ENCODE measurements at places on chromosomes 5 and 9.

GRCh38 chr5:176959051-176959450 is 47.5 kb downstream of the UIMC1 start:
- no peak for DNase-seq

DNA sequence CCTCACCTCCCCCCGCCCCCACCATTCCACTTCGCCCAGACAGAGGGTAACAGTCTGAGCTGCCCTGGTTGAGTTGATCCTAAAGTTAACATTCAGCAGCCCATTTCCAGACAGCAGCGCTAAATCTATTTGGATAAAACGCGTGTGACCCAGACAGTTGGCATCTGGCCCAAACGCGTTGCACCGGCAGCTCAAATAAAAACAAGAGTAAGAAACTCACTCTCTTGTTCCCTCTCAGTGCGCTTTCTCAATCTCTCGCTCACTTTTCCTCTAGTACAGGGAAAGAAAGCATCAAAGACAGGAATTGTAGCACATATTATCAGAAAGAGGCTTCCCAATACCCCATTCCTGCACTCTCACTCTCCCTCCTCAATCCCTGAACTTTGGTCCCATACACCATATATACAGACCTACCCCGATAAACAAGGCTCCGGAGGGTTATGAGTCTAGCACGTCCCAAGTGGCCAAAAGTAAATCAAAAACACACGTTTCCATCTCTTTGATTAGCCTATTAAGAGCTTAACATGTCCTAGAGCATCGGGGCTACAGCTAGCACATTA is 1.3 kb downstream of the ADAMTS6 start:
- peak; percentile 26 for DNase-seq

GRCh38 chr5:113531481-113532159 is 18.1 kb downstream of the YTHDC2 start:
- DNase-seq = no peak

DNA sequence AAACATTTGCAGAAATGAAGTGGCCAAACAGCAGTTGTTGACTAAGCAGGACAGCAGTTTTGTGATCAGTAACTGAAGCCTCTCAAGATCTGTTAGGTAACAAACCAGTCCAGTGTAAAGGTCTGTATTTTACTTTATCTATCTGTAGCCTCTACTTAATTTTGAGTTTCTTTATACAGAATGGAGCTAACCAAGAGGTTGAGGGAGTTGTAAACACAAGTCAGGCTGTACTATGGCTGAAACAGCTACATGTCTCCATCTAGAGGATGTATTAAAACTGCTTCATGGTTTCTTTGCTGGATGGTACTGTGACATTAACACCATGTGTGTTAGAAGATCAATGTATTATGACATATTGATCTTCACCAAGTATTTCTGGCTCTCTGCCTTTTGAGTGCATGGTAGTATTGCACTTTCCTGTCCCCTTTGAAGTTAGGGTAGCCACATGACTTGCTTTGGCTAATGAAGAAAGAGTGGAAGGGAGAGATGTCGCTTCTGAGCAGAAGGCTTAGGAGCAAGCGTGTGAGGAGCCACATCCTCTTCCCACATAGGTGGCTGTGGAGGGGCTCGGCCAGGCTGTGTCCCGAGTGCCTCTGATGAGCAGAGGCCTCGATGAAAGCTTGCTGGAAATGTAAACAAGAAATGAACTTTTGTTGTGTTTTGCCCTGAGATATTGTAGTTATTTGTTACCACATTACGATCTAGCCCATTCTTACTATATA is 105.6 kb upstream of the PCA3 start:
- DNase-seq = peak; percentile 29

DNA sequence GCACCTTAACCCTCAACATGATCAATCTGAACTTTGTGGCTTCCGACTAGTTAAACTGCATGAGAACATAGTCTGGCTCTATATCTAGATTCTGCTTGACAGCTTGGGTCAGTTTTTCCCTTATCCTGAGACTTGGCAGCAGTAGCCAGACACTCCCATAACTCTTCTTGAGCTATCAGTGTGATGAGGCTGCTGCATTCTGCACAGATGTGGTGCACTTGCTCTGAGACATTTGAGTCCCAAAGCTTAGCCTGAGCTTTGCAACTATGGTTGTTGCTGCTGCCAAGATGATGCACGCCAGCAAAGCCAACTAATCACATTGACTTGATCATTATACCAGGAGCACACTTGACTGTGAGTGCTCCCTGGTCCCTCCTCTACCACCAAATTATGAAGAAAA is 36.2 kb downstream of the MOCS2 start:
- DNase-seq = no peak

GRCh38 chr9:135306699-135307098 is 172.9 kb upstream of the PPP1R26 start:
- peak; percentile 3 for DNase-seq

DNA sequence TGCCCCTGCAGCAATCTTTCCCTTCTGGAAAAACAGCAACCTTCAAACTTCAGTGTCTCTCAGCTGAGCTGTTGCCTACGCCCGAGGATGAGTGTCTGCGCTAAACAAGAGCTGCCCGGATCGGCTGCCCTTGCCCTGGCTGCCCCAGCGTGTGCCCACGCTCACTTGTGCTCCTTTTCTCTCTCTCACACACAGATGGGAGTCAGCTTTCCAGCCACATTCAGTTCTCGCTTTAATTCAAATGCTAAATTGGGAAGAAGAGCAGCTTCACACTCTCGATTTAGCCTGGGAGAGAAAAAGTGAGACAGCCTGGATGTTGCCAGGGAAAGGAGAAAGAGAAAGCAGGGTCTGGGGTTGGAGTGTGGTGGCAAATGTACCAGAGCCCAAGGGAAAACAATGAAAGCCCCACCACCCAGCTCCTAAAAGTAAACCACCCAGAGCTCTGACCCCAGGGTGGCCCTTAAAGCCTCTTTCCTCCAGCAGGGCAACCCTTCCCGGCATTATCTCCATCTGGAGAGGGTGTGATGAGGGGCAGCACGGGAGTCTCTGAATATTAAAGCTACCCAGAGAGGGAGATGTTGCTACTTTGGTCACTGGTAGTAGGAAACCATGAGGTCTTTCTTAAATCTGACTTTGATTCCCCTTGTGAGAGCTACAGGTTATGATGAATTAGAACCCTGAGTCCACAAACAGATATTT is 9.9 kb upstream of the EGR1 start:
- DNase-seq = no peak

DNA sequence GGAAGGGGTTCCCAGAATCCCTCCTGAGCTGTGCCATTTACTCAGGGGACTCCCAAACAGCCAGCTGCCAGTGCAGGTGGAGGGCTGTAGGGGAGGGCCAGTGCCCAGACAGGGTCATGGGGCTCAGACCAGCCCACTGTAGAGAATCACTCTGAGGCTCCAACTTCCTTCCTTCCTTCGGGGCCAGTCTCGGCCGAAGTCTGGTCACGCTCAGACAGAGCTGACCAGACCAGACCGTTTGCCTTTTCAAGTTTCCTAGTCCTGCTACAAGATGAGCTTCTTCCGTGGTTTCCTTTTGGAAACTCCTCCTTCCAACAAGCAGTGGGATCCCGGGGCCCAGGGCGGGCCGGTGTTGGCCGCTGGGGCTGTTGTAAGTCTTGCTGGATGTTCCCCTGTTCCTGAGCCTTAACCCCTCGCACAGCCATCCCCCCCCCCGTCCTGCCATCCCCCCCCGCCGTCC is 52.6 kb downstream of the SAR1B start:
- no peak for DNase-seq

DNA sequence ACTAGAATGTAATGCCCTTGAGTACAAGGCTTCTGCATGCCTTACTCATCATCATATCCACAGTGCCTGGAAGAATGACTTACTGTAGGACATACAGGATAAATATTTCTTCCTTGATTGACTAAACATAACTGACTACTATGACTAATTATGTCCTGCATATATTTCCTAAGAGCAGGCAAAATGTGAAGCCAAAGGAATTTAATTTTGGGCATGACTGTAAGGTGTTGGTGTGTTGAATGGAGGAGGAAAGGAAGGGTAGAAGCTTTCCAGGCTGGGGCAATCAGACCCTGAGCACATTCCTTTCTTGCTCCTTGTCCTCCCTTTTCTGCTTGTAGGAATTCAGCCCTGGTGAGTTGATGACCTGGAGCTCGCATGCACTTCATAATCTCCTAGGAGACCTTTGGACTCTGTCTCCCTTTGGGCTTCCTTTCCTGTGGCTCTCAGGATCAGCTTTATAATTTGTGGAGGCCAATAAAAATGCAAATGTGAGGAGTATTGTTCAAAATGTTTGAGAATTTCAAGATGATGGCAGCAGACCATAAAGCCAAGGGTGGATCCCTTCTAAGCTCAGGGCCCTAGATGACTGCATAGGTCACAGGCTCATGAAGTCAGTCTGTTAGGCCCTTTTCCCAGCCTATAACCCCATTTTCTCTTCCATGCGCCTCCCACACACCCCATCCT is 174.0 kb downstream of the HMHB1 start:
- no peak for DNase-seq

DNA sequence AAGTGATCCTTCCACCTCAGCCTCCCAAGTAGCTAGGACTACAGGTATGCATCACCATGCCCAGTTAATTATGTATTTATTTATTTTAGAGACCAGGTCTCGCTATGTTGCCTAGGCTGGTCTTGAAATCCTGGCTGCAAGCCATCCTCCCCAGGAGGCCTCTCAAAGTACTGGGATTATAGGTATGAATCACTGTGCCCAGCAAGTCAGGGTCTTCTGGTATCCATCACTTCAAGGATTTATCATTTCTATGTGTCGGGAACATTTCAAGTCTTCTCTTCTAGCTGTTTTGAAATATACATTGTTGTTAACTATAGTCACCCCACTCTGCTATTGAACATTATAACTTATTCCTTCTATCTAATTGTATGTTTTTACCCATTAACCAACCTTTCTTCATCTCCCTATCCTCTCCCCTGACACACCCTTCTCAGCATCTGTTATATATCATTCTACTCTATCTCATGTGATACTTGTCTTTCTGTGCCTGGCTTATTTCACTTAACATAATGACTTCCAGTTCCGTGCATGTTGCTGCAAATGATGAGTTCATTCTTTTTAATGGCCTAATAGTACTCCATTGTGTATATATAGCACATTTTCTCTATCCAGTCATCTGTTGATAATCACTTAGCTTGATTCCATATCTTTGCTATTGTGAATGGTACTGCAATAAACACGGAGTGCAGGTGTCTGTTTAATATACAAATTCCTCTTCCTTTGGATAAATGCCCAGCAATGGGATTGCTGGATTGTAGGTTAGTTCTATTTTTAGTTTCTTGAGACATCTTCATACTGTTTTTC is 26.4 kb downstream of the UTP15 start:
- no peak for DNase-seq

- no peak for DNase-seq
Observed at GRCh38 chr5:104652271-104652861, 1089.8 kb upstream of the NUDT12 start.

DNA sequence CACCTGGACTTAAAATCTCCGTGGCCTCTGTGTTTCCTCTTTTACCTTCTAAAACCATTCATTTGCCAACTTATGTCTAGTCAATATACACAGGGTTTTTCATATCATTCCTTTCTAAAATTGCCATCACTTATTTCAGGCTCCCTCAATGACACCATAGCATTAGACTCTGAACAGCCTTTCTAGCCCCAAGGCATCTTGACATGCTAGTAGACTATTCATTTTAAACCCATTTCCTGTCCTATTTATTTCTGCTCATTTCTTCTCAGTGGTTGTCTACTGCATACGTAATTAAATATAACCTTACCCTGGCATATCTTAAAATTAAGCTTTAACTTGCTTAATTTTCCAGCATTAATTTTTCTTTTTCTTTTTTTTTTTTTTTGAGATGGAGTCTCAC is 83.2 kb downstream of the PHAX start:
- DNase-seq = no peak

- no peak for DNase-seq
Observed at GRCh38 chr5:113376640-113377039, 58.1 kb downstream of the TSSK1B start.

GRCh38 chr5:15353086-15353645 is 146.8 kb upstream of the FBXL7 start:
- no peak for DNase-seq

DNA sequence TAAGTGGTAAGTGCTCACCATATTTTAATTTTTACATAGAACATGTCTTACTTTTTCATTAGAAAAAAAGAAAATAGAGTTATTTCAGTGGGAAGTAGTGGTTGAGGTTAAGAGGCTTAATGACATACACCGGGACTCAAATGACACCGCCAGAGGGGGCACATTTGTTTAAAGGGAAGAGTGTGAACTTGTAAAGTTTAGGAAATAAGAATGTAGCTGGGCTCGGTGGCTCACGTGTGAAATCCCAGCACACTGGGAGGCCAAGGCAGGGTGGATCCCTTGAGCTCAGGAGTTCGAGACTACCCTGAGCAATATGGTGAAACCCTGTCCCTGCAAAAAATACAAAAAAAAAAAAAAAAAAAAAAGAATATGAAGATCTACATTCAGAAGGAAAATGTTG is 43.4 kb upstream of the TNFAIP8 start:
- no peak for DNase-seq

GRCh38 chr5:60903356-60903755 is 41.5 kb downstream of the ERCC8 start:
- DNase-seq = no peak

DNA sequence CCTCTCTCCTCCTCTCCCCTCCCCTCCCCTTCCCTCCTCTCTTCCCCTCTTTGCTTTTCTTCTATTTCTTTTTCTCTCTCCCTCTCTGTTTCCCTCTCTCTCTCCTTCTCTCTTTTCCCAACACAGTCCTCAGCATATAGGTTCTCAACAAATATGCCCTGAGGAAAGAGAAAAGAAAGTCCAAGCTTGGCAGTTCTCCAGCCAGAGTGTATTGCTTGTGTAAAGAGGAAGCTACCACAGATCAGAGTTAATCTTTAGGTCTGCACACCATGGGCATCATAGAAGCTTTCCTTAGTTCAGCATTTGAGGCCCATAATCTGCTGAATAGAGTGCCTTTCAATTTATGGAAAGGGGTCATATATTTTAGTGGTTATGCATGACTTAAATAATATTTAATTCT is 382.8 kb upstream of the WWC1 start:
- DNase-seq = no peak

- DNase-seq = no peak
Observed at GRCh38 chr5:118325931-118326330, 662.4 kb downstream of the DTWD2 start.

GRCh38 chr5:178468196-178468685 is 122.0 kb downstream of the COL23A1 start:
- no peak for DNase-seq

DNA sequence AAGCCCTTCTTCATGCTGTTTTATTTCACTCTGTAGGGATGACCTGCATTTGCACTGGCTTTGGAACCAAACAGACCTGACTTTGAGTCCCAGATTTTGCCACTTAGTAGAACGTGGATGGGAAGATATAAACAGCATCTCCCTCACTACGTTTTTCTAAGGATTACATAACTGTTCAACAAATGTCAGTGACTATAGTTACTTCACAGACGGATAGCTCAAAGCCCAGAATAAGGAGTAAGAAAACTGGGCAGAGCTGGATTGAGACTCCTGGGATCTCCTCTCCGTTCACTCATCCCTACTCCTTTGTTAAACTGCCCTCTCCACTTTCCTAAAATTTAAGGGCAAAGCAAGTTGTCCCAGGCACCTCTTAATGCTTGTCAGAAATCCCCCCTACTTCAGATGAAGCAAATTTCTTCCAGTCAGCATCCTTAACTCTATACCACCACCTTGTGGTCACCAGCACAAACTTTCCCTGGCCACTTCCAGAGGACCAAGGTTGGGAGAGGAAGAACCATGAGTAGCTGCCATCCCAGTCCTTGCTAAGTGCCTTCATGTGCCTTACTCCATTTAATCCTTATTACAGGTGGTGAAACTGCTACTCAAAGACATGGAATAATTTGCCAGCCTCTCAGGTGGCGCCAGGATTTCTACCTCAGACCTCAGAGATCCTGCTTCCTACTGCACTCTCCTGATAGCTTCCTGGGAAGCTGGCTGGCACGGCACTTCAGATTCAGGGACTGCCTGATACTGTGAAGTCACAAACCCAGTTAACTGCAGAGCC is 38.4 kb downstream of the EGR1 start:
- peak; percentile 38 for DNase-seq
